GM19239 (cell line): ENCODE measurements at places on chromosomes 3 and 15.

DNA sequence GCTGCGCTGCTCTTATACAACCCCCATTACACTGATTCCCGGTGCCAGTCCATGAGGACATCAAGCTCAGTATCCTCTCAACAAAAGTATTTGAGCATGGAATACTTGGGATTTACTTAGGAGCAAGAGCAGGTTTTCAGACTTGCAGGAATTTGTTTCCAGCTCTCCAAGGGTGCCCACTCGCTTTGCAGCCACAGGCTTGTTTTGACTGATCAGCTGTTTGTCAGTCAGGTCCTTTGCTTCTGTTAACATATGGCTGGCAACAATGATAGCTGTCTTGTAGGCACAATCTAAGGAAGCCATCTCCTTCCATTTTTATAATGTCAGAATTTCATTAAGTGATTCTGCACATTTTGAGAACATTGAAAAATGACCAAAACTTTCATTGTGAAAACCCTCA is 38.2 kb upstream of the MCF2L2 start:
- no peak for DNase-seq

GRCh38 chr3:1971780-1972179 is 126.9 kb upstream of the CNTN4 start:
- DNase-seq, result no peak

DNA sequence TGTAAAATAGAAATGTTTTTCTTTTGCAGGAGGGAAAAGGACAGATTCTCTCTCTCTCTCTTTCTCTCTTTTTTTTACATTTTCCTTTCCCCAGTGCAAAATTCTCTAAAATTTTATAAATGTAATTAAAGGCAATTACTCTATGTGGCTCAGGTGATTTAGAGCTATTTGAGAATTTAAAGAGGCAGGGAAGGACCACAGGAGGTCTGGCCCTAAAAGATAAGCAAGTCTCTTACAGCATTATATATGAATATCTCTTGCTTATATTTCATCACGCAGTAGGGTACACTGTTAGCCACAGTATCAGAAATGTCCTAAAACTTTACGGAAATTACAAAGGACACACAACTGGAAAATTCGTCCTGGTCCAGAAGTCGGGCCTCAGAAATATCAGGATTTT is 70.5 kb upstream of the PPIB start:
- no peak for DNase-seq

DNA sequence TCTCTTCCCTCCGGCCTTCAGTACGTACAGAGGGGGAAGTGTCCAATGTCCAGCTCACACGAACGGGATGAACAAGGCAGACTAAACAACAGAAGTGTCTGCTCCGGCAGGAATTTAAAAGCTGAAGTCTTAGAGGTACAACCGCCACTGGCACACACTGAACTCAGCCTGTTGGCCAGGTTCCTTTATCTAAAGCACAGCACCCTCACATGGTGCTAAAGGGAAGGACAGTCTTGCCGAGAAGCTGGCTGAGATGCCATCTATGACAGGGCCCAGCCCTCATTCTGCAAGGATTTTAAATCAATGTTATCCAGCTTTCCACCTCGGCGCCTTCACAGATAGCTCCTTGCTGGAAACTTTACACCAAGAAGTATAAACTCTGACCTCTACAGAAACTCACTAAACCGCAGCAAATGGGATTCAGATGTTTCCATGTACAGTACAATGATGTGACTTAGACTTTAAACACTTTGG is 2.8 kb downstream of the ADAMTS17 start:
- no peak for DNase-seq

- DNase-seq, result no peak
Measured at GRCh38 chr3:16430717-16431630, 82.5 kb downstream of the RFTN1 start.

GRCh38 chr15:95624616-95625361 is 705.7 kb upstream of the NR2F2 start:
- no peak for DNase-seq
